ENCODE measurements at places on chromosomes 6 and 20.

DNA sequence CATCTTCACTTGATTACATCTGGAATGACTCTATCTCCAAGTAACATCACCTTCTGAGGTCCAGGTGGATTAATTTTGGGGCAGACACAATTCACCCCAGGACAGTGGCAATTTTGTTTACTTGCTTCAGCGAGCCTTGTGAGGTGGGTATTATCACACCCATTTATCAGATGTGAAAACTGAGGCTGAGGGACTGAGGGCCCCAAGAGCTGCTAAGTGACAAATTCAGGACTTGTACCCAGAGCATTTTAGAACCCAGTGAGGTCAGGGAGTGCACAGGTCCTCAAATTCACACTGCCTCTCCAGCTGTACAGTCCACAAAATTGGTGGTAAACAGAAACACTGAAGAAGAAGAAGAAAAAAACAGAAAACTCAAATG lies 125.2 kb upstream of the PMEPA1 start:
- no peak for DNase-seq

GRCh38 chr6:163860287-163861081 lies 446.0 kb downstream of the QKI start:
- peak; percentile 54 for DNase-seq

DNA sequence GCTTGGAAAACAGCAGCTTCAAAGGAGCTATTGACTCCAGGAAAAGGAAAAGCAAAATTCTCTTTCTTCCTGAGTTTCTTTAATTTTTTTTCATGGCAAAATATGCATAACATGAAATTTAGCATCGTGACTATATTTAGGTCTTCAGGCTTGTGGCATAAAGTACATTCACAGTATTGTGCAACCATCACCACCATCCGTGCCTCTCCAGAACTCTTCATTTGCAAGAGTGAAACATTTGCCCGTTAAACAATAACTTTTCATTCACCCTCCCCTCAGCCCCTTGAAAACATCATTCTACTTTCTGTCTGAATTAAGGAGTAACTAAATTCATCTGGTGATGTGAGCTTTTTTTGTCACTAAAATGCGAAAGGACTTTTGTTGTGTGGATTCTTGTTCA lies 251.7 kb downstream of the PHACTR1 start:
- DNase-seq, result no peak

DNA sequence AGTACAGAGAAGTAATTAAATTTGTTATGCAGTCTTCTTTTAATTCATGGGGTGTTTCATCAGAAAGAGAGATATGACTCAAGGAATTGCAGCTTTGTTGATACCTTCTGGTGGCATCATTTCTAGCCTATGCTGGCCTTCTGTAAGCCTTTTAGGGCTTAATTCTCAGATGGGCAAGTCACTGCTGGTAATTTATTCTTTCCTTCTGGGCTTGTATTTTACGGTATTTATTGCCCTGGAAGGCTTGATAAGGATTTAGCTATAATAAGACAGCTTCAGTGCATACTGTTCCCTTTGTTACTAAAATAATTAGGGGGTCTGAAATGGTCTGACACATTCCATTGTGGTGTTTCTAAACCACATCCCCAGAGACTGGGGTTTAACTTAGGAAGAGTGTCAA lies 57.9 kb upstream of the EMILIN3 start:
- DNase-seq, result no peak

- DNase-seq, result peak; percentile 47
Measured at GRCh38 chr6:45619211-45619760, 241.6 kb upstream of the SUPT3H start.

GRCh38 chr6:30849903-30850651 lies 34.2 kb upstream of the DDR1 start:
- no peak for DNase-seq

GRCh38 chr6:159809149-159809548 lies 9.1 kb downstream of the PNLDC1 start:
- DNase-seq, result no peak

DNA sequence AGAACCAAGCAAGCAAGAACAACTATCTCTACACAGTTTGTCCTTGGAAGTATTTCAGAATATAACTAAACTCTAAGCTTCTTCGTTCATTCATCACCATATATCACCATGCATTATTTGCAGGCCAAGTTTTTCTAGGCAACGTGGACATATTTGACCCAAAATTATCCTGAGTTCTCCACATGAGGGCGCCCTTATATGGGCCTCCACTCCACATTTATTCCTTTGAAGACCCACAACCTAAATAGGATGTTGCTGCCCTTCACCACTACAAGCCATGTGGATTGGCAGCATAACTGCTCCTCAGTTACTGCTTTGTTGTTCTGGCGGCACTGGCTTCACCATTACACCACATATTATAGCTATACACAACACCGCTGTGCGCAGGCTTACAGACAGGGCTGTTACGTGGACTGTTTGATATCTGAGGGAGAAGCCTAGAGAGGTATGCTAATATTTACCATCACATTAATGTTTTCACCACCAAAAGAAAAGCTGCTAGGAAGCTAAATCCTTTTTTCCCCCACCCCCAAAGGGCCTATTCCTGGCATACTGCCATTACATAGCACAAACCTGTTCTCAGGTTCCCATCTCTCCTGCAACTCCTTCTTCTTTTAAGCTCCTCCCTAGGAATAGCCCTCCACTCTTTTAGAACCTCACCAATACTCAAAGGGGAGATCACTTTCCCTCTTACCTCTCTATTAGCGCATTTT lies 411.7 kb downstream of the C6orf118 start:
- no peak for DNase-seq

GRCh38 chr20:48789185-48789668 lies 38.6 kb downstream of the PREX1 start:
- DNase-seq, result no peak

DNA sequence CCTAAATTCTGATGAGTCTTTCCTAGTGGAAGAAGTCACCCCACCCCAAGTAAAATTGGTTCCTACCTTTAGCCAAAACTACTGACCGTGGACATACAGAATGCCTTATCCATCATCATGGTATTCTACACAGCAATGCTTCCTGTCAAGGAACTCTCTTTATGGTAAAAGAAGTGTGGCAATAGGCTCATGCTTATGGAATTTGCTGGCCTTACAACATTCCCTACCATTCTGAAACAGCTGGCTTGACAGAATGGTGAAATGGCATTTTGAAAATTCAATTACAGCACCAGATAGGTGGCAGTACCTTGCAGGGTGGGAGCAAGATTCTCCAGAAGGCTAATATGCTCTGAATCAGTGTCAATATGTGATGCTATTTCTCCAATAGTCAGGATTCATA lies 41.8 kb upstream of the BACH2 start:
- peak; percentile 43 for DNase-seq

DNA sequence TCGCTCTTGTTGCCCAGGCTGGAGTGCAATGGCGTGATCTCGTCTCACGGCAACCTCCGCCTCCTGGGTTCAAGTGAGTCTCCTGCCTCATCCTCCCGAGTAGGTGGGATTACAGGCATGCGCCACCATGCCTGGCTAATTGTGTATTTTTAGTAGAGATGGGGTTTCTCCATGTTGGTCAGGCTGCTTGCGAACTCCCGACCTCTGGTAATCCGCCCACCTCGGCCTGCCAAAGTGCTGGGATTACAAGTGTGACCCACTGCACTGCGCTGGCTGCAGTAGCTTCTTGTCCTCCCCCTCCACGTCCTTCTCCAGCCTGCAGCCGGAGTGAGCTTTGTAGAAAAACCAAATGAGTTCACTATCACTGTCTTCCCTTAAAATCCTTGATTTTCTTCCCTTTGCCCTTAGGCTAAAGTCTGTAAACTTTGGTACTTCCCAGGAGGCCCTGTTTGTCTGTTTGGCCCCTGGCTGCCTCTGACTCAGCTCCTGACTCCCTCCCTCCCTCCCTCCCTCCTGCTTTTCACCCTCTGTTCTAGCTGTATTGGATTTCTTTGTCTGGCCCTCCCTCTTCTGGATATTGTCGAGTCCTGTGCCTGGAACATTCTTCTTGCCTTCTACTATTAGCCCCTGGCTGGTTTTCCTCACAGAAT lies 12.9 kb downstream of the PARD6B start:
- DNase-seq, result peak; percentile 94

DNA sequence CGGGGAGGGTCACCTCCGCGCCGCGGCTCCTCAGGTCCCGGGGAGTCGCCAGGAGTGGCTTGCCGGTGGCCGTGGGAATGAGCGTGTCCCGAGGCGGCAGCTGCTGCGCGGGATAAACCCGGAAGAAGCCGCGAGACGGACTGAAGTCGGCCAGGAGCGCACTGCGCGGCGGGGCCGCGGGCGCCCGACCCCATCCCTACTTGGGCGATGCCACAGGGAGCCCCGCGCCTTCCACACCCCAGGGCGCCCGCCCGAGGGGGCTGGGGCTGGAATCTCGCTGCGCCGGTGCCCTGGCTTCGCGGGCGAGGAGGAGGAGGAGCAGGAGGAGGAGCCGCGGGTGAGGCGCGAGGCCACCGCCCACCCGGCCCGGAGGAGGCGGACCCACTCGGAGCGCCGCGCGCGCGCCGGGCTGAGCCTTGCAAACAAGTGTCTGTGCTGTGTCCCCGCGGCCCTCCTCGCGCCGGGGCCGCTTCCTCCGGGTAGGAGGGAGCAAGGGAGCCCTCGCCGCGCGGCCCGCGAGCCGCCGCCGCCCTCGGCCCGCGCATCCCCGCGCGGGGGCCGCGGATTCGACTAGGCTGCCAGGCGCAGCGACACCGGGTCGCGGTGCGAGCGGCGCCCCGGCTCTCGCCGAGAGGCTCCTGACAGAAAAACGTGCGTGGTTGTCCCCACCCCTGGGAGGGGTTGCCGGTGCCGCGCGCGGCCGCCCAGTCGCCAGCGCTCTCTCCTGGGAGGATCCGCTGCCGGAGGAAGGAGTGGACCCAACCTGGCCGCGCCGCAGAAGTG lies at the start of gene ZDHHC14:
ZDHHC14 (plus strand) TSS at position 412 of the 783 bp plus-strand sequence.
- DNase-seq, result peak; percentile 84

DNA sequence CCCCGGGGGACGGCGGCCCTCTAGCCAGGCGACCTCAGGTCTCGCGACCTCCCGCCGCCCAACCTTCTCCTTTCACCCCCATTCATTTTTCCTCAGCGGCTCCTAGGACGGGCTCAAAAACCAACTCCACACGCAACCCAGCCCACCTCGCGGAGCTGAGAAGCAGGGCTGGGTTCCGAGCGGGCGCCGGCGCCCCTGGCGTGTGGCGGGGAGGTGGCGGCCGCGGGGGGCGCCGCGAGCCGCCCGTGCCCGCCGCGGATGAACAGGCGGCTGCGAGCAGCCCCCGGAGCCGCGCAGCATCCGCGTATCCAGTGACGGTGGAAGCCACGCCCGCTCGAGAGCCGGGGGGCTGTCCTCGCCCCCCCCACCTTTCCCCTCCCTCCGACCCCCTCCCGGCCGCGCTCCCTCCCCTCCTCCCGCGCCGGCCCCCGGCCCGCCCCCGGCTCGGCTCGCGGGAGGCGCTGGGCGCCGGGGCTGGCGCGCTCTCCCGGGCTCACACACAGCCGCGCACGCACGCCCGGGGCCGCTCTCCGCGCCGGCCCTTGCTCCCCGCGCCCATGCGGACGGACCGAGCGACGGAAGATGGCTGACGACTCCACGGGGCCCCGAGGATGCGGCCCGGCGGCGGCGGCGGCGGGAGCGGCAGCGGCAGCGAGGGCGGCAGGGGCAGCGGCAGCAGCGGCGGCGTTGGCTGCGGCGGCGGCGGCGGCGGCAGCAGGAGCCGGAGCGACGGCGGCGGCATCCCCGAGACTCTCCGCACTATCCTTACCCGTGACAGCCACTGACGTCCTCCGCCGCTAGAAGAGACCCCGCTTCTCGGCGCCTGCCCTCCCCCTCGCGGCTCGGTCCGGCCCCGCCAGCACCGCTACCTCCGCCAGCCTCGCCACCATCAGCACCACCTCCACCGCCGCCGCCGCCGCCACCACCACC lies at the start of gene SOBP:
SOBP (plus strand) TSS at position 482 of the 930 bp plus-strand sequence. CDS start 500 bp downstream, outside the sequence.
- peak; percentile 26 for DNase-seq

DNA sequence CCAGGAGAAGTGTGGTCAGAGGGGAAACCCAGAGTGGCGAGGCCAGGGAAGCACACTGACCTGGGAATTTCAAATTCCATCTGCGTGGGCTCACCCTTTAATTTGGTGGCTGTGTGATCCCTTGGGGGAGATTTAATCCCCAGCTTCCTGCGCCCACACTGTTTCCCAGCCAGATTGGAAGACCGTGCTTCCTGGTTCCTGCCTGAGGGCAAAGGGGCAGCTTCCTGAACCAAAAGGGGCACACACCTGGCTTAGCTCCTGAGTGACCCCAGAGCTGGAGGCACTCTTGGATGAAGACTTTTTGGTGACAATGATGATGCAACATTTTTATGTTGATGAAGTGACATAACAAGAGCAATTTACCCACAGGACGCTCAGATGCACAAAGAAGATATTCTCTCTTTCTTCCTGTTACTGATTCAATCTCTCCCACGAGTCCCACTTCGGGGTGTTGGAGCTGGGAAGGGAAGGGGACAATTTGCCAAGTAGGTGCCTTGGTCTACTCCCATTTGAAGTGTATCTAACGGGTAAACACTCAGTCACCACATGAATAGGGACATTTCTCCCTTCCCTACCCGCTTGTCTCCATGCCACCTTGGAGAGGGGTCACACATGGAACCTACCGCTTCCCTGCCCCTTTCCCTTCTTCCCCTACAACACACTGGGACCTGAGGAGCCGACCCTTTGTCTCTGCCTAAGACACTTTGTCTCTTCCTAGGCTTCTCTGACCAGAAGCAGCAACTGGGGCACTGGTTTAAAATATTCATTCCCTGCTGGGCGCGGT lies 28.6 kb upstream of the CDKN1A start:
- DNase-seq, result no peak

GRCh38 chr20:44137266-44137801 lies 49.7 kb downstream of the JPH2 start:
- DNase-seq, result peak; percentile 25
